CD4-positive, alpha-beta T cell treated with Interleukin-6 for 4 hours (primary cell): ENCODE measurements at places on chromosomes 2 and 18.
A peak's percentile ranks its signal among the peaks of the same experiment; 100 is the strongest.

DNA sequence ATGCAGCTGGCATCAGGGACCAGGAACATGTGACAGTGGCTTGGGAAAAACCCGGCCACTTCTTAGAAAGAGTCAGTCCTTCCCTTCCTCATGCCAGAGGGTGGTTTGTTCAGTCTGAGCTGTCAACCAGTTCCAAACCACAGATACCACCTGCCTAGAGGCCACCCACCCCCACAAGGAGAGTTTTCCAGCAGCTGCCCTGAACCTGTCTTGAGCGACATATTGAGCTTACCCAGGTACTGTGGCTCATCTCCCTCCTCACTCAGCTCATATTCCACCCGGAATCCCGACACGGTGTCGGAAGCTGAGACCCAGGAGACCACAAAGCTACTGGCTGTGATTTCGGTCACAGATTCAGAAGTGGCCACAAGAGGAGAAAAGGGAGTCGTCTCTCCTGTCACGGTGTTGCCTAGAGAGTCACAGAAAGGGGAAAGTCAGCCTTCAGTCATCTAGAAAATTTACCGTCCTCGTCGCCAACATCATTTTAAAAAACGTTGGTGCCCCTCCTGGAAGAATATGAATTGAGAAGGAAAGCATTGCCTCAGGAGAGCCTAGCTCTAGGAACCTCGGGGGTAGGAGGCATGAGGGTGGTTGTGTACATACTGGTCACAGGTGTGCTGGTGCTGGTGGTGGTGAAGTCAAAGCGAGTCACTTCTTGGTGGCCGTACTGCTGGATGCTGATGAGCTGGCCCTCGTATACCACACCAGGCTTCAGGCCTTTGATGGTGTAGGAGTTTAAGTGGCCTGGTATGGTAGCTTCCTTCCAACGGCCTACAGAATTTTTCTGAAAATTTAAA is 26.3 kb downstream of the FN1 start:
- DNase-seq: no peak

DNA sequence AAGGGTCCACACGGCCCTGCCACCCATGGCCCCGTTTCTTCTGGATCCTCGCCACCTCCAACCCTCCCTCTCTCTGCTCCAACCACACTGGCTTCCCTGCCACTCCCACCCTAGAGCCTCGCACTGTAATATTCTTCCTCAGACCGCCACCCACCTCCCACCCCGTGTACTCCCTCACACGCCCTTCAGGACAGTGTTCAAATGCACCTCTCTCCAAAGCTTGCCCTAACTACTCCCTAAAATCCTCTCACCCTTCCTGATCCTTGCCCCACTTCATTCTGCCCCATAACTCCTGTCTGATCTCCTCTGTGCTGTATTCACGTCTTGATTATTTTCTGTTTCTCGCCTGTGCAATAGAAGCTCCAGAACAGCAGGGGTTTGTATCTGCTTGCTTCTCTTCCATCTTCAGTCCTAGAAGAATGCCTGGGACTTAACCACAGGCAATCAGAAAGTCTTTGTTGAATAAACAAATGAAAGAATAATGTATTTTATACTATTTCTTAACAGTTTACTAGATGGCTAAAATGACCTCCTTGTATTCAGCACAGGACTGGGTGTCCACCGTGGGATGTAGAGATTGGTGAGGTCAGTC is 25.5 kb downstream of the EPB41L3 start:
- DNase-seq: no peak

DNA sequence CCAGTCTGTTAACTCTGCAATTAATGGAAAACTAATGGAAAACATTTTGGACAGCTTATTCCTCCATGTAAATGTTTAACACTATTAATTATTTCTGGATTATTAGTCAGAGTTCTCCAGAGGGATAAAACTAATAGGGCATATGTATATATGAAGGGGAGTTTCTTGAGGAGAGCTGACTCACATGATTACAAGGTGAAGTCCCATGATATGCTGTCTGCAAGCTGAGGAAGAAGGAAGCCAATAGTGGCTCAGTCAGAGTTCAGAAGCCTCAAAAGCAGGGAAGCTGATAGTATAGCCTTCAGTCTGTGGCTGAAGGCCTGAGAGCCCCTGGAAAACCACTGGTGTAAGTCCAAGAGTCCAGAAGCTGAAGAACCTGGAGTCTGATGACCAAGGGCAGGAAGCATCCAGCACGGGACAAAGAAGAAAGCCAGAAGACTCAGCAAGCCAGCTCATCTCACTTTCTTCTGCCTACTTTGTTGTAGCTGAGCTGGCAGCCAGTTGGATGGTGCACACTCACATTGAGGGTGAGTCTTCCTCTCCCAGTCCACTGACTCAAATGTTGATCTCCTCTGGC is 136.0 kb downstream of the PTH2R start:
- no peak for DNase-seq

DNA sequence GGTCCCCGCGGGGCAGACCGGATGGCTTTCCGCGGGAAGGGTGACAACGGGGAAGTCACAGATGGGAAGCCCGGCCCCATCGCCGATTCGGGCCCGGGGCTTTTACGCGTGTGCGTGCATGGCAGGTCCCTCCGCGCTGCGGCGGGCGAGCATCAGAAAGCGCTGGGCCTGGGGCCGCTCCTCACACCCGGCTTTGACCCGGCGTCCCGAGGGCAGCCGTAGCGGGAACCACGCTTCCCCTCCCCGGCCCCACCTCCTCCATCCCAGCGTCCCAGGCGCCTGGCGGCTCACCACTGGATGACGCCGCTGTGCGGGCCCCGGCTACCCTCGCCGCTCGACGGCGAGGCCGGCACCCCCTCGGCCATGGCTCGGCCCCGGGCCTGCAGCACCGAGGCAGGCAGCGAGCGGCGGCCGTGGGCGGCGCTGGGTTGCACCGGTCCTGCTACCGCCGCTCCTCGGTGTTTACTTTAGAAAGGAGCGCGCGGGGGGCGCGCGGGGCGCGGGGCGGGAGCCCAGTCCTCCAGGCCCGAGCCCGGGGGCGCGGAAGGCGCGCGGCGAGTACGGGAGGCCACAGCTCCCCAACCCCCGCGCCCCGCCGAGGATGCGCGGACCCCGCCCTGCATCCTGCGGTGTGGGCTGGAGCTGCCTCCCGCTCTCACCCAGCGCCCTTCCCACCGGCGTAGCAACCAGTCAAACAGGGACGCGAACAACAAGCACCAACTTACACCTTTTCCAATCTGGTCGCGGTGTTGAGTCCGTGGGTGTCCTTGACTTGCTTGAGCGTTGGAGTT is 806 bp downstream of the RFX8 start:
- DNase-seq: peak; percentile 46

- DNase-seq: peak; percentile 12
Measured at GRCh38 chr2:170812710-170813600, 3.7 kb upstream of the GAD1 start.

- no peak for DNase-seq
Measured at GRCh38 chr18:67109535-67109934, 407.0 kb downstream of the DSEL start.

DNA sequence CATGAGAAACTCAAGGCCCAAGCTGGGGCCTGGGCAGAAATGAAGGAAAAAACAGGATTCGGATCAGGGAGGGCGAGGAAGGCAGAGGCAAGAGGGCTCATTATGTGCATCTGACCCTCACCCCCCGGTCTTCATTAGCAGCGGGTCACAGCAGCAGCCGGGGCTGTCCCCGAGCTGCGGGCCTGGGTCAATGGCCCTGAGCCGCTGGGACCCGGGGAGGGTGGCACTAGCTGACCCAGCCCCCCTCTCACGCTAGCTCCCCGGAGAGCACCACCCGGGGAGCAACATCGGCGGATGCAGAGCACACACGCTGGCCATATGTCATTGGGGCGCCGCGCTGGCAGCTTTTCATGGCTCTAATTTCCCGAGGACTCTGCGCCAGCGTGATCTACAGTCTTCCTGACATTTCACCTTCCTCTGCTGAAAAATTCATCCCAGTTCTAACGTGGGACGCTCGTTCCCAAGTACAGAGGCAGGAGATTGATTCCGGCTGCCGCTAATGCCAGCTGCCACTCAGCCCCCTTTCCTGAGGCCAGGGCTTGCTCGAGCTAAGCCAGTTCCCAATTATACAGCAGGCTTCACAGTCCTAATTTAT is 63.7 kb downstream of the EIPR1 start:
- no peak for DNase-seq

- DNase-seq: no peak
Measured at GRCh38 chr2:39836638-39837037, 57.6 kb upstream of the THUMPD2 start.

DNA sequence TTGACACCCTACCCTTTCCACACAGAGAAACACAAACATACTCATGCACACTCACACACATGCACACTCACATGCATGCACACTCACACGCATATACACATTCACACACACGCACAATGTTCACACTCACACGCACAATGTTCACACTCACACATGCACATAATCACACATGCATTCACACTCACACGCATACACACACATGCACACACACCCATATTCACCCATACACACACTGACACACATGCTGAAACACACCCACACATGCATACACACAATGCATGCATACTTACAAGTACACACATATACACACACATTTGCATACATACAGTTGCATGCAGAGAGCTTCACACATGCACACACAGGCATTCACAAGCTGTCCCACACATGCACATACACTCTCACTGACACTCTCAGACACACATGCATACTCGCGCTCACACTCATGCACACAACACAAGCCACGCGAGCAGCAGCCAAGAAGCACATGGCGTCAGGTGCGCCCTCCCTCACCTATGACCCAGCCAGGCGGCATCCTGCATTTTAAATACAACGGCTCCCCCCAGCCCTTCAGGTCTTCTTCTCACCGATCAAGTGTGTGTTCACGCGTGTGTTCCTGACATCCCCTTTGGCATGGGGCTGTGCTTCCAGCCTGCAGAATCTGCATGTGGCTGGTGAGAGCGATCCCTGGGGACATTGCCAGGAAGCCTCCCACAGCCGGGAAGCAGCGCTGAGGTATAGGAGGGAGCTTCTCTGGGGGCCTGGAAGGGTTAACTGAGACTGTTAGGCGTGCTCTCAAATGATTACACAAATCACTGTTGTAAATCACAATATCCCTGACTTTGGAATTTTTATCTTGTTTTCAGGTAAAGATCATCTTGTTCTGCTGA is 195.1 kb downstream of the RTP5 start:
- DNase-seq: no peak

GRCh38 chr2:227377467-227378351 is 1.4 kb downstream of the TM4SF20 start:
- no peak for DNase-seq

DNA sequence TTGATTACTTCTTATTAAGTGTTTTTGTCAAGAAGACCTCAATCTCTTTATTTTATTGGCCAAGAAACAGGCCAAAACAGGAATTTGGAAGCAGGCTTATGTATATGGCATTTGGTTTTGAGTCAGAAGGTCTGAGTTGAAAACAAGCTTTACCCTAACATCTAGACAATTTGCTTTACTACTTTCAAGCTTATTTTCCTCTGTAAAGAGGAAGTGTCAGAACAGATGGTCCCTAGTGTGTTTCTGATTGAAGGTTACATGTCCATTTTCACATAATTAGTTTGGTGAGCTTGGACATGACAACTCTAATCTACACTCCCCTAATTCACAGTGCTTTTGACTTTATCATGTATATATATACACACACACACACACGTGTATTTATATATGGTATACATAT is 19.8 kb upstream of the MAP4K4 start:
- no peak for DNase-seq

- no peak for DNase-seq
Measured at GRCh38 chr2:239401881-239402233, 1.0 kb upstream of the HDAC4 start.

GRCh38 chr2:109447251-109447661 is 166.5 kb downstream of the SEPTIN10 start:
- no peak for DNase-seq

- DNase-seq: no peak
Measured at GRCh38 chr2:227038550-227039189, 125.3 kb downstream of the COL4A4 start.

DNA sequence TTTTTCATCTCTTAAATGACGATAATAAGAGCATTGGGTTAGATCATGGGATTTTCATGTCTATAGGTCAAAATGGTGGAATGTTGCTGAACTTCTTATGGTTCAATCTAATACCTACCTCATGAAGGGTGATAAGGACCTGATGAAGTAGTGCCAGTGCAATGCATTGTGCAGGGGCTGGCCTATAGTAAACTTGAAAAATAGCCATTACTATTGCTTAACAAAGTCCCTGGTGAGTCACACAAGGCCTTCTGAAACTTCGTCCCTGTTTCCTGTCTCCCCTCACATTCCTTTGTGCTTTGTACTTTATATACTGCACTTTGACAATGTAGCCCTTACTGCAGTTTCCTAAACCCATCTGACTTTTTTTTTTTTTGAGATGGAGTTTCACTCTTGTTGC is 515.9 kb downstream of the SLC4A3 start:
- no peak for DNase-seq

GRCh38 chr18:24063121-24063731 is 48.7 kb downstream of the TTC39C start:
- peak; percentile 39 for DNase-seq

GRCh38 chr2:74812787-74813590 is 20.9 kb upstream of the HK2 start:
- no peak for DNase-seq

GRCh38 chr2:33241581-33241980 is 234.9 kb upstream of the RASGRP3 start:
- no peak for DNase-seq

- no peak for DNase-seq
Measured at GRCh38 chr2:216739035-216739434, 43.7 kb upstream of the IGFBP5 start.

DNA sequence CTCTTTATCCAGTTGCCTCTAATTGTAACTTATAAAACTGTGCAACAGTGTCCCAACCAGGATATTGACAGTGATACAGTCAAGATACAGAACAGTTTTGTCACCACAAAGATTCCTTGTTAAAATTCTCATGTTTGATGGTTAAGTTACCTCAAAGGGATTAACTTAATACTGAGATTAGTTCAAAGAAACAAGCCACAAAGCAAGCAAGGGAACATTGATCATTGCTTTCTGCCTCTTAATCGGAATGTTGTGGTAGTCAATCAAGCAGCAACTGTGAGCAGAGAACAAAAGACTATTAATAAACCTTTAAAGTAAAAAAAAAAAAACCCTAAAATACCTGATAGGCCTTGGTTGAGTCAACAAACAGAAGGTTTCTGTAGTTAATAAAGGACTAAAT is 352.3 kb downstream of the PARD3B start:
- DNase-seq: no peak

DNA sequence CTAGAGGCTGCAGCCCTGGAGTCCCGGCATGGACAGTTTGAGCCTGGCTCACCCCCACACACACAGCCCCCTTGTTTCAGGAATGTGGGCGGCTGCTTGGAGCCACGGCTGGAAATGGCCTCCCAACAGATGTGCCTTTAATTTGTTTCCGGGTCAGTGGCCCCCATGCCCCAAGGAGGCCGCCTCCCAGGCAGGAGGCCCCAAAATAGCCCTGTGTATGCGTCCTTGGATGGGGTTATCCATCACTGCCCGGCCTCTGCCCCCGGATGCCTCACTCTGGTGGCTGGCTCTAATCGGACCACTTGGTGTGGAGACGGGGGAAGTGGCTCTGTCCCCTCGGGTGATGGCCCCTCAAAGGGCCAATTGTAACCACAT is 151.9 kb upstream of the MYCN start:
- DNase-seq: no peak

GRCh38 chr2:7280790-7281189 is 363.6 kb downstream of the RNF144A start:
- DNase-seq: no peak
